Daoy (cell line): ENCODE measurements at places on chromosomes 11 and 22. TPM values are rescaled to one million over a fixed set of nuclear protein-coding genes. Genes with fewer than 3 reads are reported as not detected.

- DNase-seq, result no peak
These were observed 3.7 kb upstream of the IGLL1 start for GRCh38 chr22:23583836-23584235.

- peak; percentile 96 for DNase-seq
These were observed 648 bp downstream of the FOSL1 start for GRCh38 chr11:65899356-65900124.

GRCh38 chr11:84103096-84103495, 816.9 kb upstream of the CCDC90B start:
- DNase-seq, result no peak

DNA sequence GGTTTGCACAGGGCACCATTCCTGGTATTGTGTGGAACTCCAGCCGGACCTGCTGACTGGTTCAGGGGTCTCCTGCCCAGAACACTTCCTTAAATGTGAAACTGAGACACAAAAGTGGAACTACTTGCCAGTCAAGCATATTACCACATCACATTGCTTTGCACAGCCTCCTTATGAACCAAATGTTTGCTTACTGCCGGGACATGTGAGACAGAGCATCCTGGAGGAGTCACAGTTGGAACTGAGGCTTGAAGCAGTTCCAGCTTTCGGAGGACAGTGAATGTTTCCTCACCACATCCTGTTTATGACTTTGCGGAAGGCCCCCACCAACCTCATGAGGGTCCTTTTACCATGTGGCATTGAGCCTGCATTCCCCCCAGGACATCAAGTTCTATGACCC, 105.8 kb upstream of the ARHGAP42 start:
- DNase-seq, result peak; percentile 4

DNA sequence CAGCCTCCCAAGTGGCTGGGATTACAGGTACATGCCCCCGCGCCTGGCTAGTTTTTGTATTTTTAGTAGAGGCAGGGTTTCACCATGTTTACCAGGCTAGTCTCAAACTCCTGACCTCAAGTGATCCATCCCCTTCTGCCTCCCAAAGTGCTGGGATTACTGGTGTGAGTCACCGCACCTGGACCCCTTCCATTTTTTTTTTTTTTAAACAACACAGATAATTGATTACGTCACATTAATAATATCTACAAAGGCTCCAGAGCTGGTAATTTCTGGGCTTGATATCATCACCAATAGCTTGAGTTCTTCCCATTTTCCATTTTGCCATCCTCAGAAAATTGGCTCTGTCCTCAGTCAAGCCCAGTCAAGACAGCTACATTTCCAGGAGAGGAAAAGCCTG, 7.2 kb downstream of the TTLL1 start:
- DNase-seq, result peak; percentile 30

DNA sequence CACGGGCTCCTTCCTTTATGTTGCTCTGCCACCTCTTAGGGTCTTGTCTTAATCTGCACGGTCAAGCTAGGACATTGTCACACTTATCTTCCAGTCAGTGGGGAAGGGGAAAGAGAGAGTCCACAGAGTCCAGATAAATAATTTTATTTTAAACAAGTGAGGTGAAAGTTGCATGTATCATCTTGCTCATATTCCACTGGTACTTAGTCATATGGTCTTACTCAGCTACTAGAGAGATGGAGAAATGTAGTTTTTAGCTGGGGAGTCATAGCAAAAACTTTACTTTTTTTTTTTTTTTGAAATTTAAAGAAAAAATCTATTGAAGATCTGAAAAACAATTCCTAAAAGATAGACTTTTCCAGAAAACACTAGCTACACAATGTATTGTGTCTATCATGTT, 29.0 kb downstream of the PDE3B start:
- no peak for DNase-seq

DNA sequence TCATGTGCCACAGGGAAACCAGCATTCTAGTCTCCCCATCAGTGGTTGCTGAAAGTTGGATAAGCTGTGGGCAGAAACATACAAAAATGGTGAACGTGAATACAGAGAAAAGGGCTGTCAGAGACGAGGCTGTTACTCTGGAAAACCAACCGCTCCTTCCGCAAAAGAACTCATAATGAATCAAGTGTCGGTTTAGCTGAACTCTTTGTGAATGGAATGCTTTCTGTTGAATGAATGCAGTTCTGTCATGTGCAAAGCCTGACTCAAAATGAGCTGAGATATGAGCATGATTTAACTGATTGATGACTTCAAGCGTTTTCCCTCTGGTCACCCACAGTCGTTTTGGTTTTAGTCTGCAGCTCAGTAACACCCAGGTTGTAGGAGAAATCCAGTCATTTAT, 298.3 kb downstream of the ETS1 start:
- DNase-seq, result no peak

DNA sequence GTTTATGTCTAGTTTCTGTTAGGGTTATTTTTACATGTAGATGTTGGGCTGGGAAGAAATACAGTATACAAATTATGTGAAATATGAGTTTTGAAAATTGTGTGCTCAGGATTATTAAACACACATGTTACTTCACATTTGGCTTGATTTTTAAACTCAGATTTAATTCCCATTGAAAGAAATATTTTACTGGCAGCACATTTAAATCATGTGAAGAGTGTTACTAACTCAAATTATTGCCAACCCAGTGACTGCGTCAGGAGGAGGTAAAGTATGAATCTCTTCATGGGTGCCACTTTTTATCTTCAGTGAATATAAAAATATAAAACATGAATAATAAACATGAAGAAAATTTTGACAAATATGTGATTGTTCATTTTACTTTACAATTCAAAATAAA, 457.5 kb upstream of the CCDC179 start:
- no peak for DNase-seq

- peak; percentile 32 for DNase-seq
These were observed 170.0 kb downstream of the NCAM1 start for GRCh38 chr11:113131036-113131775.

- no peak for DNase-seq
These were observed 2.8 kb upstream of the ACER3 start for GRCh38 chr11:76857781-76858410.

DNA sequence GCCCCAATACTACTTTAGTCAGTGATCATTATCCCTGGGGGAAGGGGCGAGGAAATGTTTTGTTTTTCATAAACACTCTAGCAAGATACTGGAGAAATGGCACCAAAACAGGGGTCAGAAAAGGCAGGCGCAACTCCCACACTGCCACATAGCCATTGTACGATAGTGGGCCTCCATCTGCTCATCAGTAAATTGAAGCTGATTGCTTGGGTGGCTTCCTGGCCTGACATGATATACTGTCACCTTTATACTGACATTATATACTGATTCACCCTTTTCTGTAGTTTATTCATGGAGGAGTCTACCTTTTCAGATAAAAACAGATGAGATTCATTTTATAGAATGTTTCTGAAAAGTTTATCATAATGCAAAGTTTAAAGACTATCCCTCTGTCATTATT, 51.6 kb upstream of the CCDC34 start:
- DNase-seq, result no peak

- DNase-seq, result no peak
These were observed 24.3 kb upstream of the MRGPRX2 start for GRCh38 chr11:19084661-19085315.

DNA sequence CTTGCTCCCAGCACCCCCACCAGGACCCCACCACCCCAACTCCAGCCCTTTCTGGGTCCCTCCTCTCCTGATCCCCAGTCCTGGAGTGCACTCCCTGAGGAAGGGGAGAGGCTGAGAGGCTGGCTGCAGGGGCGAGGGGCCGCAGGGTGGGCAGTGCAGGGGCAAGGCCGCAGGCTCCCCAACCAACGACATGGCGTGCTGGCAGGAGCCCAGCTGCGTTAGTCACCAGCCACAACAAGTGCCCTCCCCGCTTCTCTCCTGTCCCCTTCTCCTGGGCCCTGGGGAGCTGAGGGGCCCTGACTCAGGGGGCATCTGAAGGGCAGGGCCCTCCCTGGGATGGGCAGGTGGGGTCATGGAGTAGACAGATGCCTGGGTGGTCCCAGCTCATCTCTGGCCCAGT, 2.3 kb downstream of the CABP7 start:
- peak; percentile 85 for DNase-seq

- DNase-seq, result no peak
These were observed 266.9 kb downstream of the AASDHPPT start for GRCh38 chr11:106344394-106344793.

DNA sequence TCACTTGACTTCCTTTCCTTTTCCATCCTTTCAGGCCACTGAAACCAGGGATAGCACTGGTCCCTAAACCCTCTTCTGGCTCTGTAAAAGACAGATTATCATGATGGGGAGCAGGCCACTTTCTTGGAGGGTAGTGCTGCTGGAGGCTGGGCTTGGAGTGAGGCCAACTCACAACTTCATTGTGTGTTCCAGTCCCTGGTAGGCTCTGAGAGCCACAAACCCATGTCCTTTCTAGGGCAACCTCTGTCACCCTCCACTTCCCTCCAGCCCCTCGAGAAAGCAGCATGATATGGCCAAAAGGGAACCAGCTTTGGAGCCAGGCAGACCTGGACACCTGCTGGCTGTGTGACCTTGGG, 2.3 kb downstream of the TKFC start:
- DNase-seq, result no peak

GRCh38 chr11:117444711-117445658, 117.3 kb downstream of the CEP164 start:
- DNase-seq, result no peak

- peak; percentile 79 for DNase-seq
These were observed 46.0 kb upstream of the PARVA start for GRCh38 chr11:12331239-12331874.

- DNase-seq, result peak; percentile 5
These were observed 44.1 kb upstream of the GDPD4 start for GRCh38 chr11:77345621-77346020.

DNA sequence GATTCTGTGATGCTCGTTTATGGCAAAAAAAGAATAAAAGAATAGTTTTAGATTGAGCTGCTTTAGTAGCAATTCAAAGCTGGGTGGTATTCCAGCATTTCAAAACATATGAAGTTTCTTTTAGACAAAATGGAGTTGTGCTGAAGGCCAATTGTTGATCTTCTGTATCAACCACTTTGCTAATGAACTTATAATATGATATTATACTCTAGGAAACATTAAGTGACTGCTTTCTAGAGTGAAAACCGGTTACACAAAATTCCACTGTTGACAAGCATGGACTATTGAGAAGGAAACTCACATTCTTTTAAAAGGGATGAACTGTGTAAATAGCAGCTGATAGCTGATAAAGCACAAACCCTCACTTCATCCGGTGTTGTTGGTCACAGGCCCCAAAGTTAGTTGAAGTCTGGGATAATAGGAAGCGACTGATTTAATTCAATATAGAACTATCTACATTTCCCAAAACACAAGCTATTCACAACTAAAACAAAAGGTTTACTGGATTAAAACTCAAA, 255.1 kb downstream of the CADM1 start:
- DNase-seq, result no peak

GRCh38 chr11:76654298-76654851, 16.2 kb downstream of the LRRC32 start:
- no peak for DNase-seq

DNA sequence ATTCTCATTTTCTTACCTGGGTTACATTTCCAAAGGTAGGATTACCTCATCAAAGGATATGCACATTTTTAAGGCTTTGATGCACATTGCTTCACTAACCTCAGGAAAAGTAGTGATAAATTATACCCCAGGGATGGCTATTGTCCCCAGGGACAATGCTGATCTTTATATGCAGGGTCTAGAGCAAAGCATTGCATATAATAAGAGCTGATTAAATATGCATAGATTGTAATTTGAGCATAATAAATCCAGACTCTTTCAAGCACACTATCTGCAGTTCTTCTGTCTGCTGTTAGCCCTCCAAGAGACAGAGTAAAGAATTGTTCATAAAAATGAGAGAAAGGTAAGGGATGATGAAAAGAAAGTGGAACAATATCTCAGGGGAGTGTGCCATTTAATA, 57.3 kb upstream of the SYT13 start:
- no peak for DNase-seq

DNA sequence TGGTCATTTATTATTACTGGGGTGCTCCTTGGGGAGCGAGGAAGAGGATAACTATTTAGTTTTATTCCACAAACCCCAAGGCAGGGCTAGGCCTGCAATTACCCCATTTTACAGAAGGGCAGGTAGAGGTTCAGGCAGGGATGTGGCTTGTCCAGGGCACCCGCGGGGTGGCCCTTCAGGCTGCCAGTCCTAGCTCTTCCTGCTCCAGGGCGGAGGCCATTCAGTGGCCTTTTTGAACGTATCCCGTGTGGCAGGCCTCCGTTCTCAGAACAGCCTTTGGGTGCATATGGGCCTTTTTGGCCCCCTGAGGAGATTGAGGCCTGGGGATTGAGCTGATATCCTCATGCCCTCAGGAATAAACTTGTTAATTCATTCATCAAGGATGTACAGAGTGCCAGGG, 66.2 kb downstream of the MPPED1 start:
- DNase-seq, result no peak

- no peak for DNase-seq
These were observed 82.7 kb downstream of the RASSF10 start for GRCh38 chr11:13091804-13092203.

- peak; percentile 24 for DNase-seq
These were observed 744.7 kb downstream of the KCNA4 start for GRCh38 chr11:29272019-29272654.

- peak; percentile 81 for DNase-seq
These were observed at the start of gene PRSS23 for GRCh38 chr11:86800076-86800959. TSS of gene PRSS23 (plus strand) at chr11:86800542. CDS start at chr11:86807644, 7,102 bp downstream.

DNA sequence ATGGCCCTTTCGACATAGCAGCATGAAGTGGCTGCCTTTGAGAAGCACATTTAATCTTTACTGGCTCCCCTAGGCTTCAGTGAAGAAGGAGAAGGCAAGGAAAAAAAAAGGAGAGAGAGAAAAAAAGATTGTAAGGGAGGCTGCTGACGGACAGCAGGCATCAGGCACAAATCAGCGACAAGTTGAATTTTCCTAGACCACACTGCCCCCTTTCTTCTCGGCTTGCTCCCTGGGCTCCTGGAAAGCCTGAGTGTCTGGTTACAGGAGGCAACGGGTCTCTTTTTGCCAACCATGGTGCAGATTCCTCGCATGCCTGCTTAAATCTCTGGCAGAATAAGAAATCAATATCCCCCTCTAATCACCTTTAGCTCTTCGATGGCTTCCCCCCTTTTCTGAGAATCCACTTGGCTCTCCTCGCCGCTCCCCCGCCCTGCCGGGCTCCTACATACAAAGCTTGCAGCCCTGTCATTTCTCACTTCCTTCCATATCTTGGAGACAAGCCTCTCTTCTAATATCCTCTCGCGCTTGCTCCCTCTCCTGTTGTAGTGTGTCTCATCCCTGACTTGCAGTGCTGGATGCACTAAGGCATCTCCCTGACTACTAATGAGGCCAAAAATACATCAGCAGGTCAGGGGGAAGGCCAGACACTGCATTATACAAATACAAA, 14.3 kb downstream of the BLID start:
- DNase-seq, result peak; percentile 39

The IGF2 gene
- 0.29 and 0.45 TPM in 2 replicates for total RNA-seq

The TREH gene
- not detected in 2 replicates for total RNA-seq

The OR51I1 gene
- total RNA-seq, result not detected in 2 replicates

The DDIAS gene
- total RNA-seq, result 18.2 and 21.4 TPM in 2 replicates

The MS4A3 gene
- not detected in 2 replicates for total RNA-seq

The SULT4A1 gene
- total RNA-seq, result 1.0 and 2.2 TPM in 2 replicates

The SCARF2 gene
- 9.3 and 9.5 TPM in 2 replicates for total RNA-seq

The PRG3 gene
- total RNA-seq, result not detected in 2 replicates

The DSCAML1 gene
- total RNA-seq, result not detected in 2 replicates

The OR8B4 gene
- not detected in 2 replicates for total RNA-seq

The SSH3 gene
- total RNA-seq, result 2.9 and 6.9 TPM in 2 replicates

The CAPN1 gene
- 30.1 and 30.7 TPM in 2 replicates for total RNA-seq
